ENCODE measurements at places on chromosomes 12 and 14.

DNA sequence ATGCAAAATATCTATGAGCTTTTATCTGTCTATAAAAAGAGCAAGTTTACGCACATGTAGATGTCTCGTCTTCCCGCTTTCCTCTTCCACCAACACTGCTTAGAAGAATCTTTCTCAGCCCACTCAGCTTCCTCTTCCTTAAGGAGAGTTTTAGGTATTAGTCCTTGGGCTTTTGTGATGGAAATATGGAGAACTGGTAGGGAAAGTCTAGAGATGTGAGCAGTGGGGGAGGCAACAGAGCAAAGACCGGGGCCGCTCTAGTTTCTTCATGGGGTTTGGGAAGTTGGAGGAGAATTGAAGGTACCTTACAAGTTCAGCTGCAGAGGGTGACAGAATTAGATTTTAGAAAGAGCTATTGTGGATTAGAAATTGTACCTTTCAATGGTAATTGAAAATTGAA lies 56.3 kb upstream of the CPNE8 start:
- no peak for DNase-seq

- DNase-seq: no peak
These were observed 2.2 kb upstream of the DRAM1 start for GRCh38 chr12:101875162-101875561.

GRCh38 chr14:58947814-58948445 lies 240.5 kb upstream of the DAAM1 start:
- no peak for DNase-seq

- no peak for DNase-seq
These were observed 448.8 kb downstream of the FLRT2 start for GRCh38 chr14:85978582-85979250.

- DNase-seq: no peak
These were observed 3.9 kb downstream of the PLD4 start for GRCh38 chr14:104928391-104929133.

DNA sequence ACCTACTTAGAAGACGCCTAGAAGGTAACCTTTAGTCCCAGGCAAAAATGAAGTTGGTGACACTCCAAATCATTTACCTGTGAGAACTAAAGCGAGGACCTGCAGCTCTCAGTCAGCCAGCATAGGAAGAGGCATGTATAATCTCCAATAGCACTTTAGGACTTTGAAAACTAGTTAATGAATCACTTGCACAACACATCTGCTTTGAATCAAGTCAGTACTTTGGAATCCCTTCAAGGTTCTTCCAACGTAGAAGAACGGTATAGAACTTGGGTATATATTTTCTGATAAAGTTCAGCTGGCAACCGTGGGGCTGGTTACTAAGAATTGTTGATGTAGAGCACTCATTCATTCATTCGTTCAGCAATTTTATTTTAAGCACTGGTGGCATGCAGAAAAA lies 251.9 kb downstream of the TMEM132D start:
- no peak for DNase-seq

DNA sequence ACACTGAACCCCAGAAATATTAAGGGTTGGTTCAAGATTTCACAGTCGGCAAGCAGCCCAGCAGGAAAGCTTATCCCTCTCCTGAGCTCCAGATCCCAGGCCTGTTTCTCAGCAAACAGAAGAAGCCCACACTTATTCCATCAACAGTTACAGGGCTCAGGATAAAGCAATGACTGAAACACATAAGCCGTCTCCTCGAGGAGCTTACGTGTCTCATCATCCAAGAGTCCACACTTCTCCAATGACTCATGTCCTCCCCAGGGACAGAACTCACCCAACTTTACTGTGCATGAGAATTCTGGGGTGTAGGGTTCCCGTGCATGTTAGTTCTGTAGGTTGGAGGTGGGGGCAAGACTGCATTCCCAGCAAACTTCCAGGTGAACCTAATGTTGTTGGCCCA lies 31.2 kb downstream of the GSC start:
- DNase-seq: no peak

DNA sequence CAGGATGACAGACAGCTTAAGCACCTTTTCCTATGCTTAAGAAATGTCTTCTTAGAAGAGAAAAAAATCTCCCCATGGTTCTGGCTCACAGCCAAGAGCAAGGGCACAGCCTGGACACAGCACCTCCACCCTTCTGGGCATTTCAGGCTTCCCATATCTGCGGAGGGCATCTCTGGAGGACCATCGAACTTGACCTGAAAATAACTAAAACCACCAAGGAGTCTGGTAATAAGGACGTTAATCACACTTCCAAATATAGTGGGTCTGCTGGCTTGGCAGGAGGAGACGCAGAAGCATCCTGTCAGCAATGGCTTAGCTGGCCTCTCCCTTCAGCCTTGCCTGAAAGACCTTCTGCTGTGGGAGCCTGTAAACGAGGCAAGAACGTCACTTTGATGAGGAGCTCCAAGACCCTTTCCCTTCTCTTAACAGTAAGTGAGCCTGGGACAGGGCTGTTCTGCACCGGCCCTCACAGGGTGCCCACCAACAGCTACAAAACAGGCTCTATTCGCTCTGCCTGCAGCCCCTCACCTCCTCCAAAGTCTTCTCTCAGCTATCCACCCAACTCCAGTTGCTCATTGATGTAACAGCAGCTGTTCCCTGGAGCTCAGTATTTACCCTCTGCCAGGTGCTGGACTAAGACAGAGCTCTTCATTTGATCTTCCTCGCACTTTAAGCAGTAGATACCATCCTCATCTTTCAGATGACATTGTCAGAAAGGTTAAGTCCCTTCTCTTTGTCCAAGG lies 13.2 kb downstream of the SETD3 start:
- DNase-seq: no peak

GRCh38 chr12:7496451-7496850 lies 7.1 kb downstream of the CD163 start:
- no peak for DNase-seq

GRCh38 chr12:76588881-76589565 lies 29.5 kb upstream of the OSBPL8 start:
- DNase-seq: no peak

DNA sequence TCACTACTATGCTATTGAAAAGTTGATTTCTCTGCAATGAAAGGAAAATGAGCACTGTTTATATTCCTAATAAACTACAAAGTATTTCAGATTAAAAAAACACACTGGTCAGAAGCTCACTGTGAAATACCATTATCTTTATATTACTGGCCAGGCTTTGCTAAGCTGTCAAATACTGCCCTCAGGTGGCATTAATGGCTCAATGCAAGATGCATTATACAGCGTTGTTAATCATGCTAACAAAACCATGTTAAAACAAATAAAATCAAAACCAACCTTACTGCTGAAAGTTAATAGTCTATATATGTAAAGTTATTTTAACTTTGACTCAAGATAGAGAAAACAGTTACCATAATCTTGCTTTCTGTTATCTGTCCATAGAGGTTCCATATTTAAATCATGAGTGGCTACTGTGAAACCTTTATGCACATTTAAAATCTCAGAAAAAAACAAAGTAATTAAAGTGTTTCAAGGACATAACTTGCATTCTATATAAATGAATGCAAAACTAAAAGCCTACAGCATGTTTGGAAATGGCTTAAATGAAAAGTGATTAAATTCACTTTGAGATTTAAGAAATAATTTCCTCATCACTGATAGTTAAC lies 121.7 kb downstream of the RALGAPA1 start:
- DNase-seq: no peak

DNA sequence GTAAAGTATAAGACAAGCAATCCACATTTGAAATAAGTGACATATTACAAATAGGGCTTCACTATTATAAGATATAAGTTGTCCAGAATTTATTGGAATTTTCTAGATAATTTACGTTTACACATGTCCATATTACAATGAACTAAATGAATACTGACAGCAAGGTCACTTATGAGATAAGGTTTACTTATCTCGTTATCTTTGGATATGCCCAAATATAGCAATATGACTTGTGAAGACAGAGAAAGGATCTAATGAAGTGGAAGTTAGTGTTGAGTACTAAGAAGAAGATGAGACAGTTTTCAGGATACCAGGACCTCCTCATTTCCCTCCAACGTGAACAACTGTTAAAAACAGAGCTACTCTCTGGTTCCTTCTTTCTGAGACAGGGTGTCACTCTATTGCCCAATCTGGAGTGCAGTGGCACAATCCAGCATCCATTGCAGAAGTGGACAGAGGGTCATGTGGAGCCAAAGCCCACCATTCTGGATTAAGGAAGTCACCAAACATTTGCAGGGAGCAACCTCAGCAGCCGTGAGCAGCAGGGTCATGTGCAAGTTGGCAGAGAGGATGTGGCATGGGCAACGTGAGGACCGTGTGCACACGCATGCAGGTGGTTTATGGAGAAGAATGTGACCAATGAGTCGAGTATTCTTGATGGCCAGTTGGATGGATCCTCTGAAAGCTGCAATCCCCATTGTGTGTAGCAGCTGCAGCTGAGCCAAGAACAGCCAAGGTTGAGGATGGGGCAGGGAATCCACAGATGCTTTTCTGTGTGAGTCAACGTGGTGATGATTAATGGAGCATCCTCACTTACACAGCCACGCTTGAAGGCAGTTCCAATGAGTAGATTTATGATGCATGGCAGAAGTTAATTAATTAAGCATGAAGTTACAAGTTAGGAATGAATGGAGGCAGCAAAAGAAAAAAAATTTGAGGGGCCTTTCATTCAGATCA lies 111.0 kb downstream of the BICD1 start:
- no peak for DNase-seq

DNA sequence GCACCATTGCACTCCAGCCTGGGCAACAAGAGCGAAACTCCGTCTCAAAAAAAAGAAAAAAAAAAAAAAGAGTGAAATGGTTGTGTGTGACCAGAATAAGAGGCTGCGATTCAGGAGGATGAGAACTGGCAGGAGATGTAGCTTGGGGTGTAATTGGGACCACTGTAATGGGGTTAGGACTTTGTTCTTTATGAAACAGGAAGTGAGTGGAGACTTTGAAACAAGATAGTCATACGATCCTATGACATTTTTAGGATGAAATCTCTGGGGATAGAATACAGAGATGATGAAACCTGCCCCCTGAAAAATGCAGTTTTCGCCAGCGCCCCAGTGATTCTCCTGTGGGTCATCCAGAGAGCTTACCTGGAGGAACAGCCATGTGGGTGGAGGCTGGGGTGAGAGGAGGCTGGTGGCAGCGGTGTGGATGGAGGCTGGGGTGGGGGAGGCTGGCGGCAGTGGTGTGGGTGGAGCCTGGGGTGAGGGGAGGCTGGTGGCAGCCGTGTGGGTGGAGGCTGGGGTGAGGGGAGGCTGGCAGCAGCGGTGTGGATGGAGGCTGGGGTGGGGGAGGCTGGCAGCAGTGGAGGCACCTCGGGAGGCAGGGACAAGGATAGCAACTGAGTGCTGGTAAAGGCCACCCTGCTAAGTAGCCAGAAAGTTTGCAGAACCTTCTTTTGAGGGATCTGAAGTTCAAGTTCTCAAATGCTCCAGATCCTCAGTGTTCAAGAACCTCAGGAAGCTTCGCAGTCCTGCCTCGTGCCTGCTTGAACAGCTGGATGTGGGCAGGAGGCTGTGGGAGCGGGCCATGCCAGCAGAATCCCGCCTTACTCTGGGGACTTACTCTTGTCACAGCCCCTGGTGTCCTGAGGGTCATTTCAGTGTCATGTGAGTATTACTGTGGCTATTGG lies 20.2 kb downstream of the FBXL14 start:
- no peak for DNase-seq

DNA sequence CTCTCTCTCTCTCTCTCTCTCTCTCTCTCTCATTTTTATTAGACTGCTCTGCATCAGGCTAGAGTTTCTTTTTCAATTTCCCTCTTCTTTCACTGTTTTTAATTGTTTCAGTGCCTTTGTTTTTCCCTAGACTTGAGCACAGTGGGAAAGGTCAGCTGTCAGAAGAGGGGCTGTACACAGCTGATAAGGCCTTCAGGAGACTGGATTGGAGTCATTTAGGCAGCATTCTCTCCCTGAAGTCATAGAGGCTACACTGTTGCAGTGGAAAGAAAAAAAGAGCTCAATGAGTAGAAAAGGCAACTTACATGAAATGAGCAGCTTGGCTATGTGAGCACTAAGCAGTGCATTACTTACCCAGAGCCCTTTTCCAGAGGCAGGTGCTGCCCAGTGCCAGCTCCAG lies 456.9 kb downstream of the NRXN3 start:
- DNase-seq: no peak

- DNase-seq: no peak
These were observed 322.0 kb downstream of the AACS start for GRCh38 chr12:125387206-125387605.

GRCh38 chr14:96629082-96629481 lies 126.9 kb downstream of the PAPOLA start:
- no peak for DNase-seq

GRCh38 chr14:26531894-26532293 lies 65.9 kb downstream of the NOVA1 start:
- no peak for DNase-seq

DNA sequence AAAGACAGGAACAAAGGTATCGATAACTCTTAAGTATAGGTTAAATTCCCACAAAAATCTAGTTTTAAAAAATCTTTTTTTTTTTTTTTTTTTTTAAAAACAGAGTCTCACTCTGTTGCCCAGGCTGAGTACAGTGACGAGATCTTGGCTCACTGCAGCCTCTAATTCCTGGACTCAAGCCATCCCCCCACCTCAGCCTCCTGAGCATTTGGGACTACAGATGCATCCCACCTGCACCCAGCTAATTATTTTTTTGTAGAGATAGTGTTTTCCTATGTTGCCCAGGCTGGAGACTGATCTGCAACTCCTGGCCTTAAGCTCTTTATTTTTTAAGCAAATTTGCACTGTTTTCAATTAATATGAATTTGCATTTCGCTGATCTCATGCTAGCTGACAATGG lies 9.8 kb downstream of the PSEN1 start:
- DNase-seq: no peak

- no peak for DNase-seq
These were observed 108.4 kb downstream of the ESRRB start for GRCh38 chr14:76484355-76484754.

DNA sequence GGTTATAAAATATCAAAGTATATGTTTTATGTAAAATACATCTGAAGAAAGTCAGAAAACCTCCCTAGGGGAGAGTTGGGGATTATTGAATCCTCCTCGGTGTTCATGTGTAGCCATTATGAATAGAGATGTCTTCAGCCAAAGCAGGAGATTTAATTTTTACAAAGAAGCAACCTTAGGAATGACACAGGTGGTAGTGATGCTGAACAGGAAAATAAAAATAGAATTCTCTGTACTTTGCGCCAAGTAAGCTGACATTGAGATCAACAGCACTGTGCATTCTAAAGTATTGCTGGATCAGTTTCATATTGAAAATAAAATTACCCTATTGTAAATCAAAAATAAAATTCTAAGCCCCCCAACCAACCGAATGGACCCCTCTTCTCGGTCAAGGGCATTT lies 132.8 kb upstream of the TRHDE start:
- DNase-seq: no peak

GRCh38 chr12:106267535-106267934 lies 19.7 kb upstream of the CKAP4 start:
- no peak for DNase-seq

Data from substantia nigra (tissue), 51 donors.